ENCODE measurements at places on chromosomes 4 and X.

DNA sequence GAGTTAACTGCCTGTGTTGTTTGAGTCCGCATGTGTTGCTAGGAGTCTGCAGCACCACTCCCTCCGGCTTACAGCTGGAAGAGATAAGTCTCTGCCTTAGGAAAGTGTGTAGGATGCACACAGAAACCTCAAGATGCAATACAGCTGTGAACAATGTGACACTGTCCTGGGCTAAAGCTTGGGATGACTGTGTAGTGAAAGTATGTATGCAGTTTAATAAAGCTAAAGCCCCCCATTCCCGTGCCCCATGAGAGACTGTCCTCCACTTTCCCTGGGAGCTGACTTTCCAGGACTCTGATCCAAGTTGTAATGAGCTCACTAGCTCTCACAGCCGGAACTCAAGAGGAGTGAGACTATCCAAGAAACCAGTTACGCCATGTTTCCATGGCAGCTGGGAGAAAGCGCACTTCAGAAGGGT is 156.6 kb upstream of the FTHL17 start:
- peak; percentile 47 for DNase-seq

DNA sequence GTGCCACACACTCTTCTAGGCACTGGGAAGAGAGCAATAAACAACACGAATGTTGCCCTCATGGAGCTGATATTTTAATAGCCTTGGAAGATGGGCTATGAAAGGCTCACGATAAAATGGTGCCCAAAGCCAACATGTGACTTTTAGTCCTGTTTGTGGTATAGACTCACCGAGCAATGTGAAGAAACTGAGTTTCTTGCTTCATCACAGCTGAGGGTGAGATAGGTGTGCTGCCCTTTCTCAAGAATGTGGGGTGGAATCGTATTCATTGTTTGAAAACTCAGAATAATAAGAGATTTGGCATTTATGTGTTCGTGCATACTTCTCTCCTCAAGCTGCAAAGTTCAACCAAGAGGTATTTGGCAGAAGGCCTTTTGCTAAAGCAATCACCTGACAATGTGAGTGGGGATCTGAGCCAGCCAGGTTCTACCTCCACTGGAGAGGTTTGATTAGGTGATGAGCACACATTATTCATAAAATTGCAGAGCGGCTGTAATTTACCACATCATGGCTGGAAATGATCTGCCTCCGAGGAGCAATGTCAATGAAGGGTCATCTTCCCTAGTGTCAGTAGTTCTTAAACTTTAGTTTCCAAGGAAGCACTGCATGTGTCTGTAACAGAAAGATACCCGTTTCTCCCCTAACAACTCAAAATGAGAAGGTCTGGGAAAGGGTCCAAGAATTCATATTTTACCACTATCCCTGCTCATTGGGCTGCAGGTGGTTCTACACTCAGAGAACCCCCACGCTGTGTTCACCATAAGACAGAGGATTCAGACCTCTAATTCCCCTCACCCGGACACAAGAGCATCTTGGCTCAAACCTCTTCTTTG is 41.9 kb upstream of the CBR4 start:
- DNase-seq: peak; percentile 59

- no peak for DNase-seq
Observed at GRCh38 chr4:67721315-67721769, 20.4 kb upstream of the UBA6 start.

- no peak for DNase-seq
Observed at GRCh38 chrX:97295954-97296353, 412.2 kb downstream of the RPA4 start.

- DNase-seq: no peak
Observed at GRCh38 chr4:78529569-78530209, 21.9 kb upstream of the ANXA3 start.

DNA sequence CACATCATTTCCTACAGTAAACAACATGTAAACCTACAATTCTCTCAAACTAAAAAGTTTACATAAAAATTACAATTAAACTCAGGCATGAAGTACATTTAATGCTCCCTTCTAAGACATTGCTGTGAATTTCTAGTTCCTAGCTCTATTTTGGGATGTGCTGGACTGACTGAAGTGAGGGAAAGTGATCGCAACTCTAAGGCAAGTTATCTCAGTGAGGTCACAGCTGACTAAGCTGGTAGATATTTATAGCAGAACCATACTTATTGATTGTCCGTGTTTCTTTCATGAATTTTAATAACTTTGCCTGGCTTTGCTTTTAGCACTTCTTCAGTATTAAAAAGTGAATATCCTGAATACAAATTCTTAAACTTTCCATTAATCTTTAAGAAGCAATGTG is 570.4 kb upstream of the GALNTL6 start:
- no peak for DNase-seq
